ENCODE measurements at places on chromosomes 7 and 10.

GRCh38 chr7:102306916-102307677 lies 20.4 kb downstream of the SH2B2 start:
- peak; percentile 75 for DNase-seq

DNA sequence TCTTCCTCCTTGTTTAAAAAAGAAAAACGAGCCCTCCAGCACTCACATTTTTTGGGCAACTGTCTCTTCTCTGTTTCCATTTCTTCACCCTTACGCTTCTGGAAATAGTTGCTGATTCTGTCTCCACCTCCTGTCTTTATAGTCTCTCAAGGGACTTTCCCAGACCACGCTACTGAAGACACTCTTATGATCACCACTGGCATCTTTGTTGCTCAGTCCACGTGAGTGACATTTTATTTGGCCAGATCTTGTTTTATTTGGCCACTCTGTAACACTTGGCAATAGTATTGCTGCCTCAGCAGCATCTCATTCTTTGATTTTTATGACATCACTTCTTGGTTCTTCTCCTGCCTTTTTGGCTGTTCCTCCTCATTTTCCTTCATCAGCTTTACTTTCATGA lies 21.6 kb upstream of the NME8 start:
- no peak for DNase-seq

- no peak for DNase-seq
Observed at GRCh38 chr10:63133821-63134557, 861 bp downstream of the NRBF2 start.

GRCh38 chr10:111114758-111115500 lies 38.1 kb downstream of the ADRA2A start:
- DNase-seq = no peak

- DNase-seq = no peak
Observed at GRCh38 chr10:71068861-71069271, 143.5 kb upstream of the UNC5B start.

DNA sequence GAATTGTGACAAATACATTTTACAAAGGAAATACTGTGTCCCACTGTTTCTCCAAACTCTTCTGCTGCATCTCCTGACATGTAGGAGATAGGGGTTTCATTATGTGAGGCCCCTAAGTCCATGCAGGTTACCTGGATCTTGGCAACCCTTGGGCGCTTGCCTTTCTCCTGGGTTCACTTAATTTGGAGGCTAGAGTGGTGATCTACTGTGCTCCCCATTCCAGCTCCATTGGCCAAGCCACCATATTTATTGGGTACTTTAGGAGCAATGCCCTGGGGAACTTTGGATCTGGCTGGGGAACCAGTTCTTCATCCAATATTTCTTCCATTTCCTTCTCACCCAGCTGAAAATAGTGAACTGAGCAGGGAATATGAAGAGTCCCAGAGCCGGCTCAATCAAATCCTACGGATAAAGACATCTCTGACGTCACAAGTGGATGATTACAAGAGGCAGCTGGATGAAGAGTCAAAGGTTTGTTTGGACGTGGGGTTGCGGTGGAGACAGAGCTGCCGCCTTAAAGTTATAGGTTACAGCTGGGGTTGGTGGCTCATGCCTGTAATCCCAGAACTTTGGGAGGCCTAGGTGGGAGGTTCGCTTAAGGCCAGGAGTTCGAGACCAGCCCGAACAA lies 18.5 kb downstream of the MYH16 start:
- no peak for DNase-seq

DNA sequence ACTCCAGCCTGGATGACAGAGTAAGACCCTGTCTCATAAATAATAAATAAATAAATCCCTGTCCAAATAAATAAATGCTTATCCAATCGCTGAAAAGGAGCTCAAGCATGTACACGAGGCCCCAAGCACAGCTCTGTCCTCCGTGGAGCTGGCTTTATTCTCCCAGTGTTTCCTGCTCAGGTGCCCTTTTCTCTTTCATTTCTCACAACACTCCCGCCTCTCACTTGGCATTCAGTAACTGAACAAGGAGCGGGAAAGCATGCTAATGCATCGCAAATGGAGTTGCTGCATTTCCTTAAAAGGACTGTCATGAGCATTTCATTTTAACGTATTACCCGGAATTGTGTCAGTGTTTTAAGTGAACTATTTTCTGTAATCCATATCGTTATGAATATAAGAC lies 210.9 kb upstream of the C7orf33 start:
- no peak for DNase-seq

- no peak for DNase-seq
Observed at GRCh38 chr7:139875821-139876241, 46.8 kb downstream of the TBXAS1 start.

DNA sequence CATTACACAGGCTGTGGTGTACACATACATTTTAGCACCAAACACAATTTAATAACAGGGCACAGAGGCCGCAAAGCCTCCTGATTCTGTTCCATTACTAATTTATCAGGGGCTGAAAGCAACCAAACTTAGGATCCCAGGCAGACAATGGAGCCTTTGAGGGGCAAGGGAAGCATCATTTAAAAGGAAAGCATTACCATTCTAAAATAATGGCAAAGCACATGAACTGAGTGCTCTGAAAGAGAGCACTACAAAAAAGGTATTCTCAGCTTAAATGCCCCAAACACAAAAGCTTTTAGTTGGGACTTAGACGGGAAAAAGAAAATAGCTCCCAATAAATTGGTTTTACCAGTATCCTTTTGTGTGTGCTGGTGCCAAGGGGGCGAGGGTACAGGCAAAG lies 282.0 kb upstream of the ETV1 start:
- no peak for DNase-seq

DNA sequence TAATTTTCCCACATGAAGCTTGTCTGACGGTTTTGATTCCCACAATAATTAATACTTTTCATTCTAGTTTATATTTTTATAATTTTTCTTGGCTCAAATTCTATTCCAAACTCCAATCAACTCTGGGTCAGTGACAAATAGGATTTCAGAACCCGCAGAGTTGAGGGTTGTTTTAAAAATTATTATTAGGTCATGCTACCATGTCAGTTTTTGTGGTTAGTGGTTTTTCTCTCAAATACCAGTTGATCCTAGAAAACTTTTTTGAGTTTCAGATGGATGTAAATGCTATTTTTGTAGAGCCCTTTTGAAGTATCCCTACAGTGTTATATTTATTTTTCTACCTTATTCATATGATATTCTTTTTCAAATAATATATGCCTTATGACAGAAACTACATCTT lies 237.4 kb downstream of the SEMA3D start:
- no peak for DNase-seq
